ENCODE measurements at places on chromosomes 16 and 17.
A peak's percentile ranks its signal among the peaks of the same experiment; 100 is the strongest.

DNA sequence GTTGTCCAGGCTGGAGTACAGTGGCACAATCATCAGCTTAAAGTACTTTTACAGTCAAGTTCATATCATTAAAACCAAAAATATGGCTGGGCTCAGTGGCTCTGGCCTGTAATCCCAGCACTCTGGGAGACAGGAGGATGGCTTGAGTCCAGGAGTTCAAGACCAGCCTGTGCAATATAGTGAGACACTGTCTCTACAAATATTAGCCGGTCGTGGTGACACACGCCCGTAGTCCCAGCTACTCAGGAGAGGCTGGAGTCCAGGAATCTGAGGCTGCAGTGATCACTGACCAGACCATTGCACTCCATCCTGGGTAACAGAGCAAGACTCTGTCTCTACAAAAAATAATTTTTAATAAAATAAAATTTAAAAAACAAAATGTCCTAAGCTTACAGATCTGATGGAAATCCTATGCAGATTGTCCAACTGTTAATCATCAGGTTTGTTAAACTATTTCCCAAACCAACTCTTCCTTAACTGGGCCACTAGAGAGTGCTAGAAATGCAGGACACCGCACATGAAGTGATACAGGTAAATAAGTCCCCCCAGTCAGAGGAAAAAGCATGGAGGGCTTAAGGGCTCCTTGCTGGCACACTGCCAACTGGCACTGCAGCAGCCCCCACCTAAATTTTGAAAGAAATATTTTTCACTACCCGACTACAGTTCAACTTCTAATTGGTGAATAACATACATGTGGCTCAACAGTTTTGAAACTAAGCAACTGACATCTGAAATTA lies 2.8 kb downstream of the USP22 start:
- no peak for DNase-seq

GRCh38 chr17:2259769-2260536 lies 43.6 kb downstream of the SMG6 start:
- peak; percentile 39 for DNase-seq

DNA sequence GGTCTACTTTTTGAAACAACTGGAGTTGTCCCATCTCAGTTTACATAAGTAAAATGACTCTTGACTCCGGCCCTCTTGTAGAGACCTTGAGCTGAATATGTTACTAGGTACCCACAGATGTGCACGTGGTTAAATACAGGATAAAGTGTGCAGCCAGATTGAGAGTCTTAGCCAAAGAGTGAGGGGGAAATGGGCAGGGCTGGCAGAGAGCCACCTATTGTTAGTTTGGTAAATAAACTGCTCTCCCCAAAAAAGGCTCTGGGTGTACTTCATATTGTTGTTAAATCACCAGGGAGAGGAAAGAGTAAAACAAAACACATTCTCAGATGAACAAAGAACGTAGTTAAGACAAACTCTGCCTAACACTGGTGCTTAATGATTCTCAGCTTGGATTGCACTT lies 20.3 kb downstream of the G6PC1 start:
- no peak for DNase-seq

GRCh38 chr17:59375857-59376256 lies 44.4 kb downstream of the YPEL2 start:
- no peak for DNase-seq

DNA sequence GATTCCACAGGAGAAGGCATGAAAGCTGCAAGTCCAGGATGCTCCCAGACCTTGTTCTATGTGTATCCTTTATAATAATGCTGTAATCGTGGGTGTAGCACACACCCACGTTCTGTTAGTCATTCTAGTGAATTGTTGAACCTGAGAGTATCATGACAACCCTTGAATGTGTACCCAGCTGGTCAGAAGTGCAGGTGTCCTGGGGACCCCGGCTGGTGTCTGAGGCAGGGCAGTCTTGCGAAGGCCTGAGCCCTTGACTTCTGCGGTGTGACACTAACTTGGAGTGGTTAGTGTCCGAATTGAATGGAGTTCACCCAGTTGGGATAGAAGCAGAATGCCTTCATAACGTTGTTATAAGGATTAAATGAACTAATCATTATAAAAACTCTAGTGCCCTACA lies 218.0 kb upstream of the TNRC6C start:
- no peak for DNase-seq

GRCh38 chr17:56898874-56899273 lies 15.0 kb downstream of the TRIM25 start:
- no peak for DNase-seq

- no peak for DNase-seq
Measured at GRCh38 chr16:15073101-15073500, 17.2 kb upstream of the NTAN1 start.

- no peak for DNase-seq
Measured at GRCh38 chr17:1484676-1485422, 7.6 kb downstream of the MYO1C start.

GRCh38 chr17:68318103-68318991 lies 27.1 kb downstream of the ARSG start:
- no peak for DNase-seq

DNA sequence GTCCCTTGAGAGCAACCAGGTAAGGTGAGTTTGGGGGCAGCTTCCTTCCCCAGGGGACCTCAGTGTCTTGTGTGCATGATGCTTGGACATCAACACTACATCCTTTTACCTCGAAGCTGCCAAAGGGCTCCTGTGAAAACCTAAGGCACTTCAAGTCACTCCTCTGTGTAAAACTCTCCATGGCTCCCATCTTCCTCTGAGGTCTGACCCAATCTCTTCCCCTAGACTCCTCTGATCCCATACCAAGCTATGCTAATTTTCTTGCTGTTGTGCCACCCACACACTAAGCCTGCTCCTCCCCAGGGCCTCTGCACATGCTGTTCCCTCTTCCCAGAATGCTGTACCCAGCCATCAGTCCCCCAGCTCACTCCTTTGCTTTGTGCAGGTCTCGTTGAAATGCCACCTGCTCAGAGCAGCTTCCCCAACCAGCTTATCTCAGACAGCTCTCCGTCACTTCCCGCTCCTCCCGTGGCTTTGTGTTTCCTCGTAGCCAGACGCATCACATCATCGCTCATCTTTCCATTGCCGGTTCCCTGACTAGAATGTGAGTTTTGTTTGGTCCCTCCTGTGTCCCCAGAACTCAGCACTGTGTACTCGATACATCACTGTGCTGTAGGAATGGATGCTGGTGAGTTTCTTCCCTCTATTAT lies 78.4 kb downstream of the CNGB1 start:
- no peak for DNase-seq

GRCh38 chr16:54443839-54444238 lies 157.3 kb upstream of the IRX3 start:
- no peak for DNase-seq

DNA sequence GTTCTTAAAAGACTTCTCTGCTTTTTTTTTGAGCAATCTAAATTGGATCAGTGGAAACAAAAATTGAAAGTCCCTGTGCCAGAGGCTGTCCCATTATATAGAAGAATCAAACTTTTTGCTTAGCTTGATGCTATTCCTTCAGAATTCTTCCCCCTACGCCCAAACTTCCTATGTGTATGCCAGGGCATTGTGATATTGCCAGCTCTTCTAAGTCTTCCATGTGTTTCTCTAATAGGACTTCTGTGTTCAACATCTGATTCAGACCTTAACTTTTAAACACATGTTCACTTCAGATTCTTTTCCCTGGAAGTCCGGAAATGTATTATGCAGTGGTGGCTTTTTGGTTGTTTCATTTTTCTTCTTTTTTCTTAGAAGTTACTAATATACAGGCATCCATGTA lies 18.7 kb downstream of the PTRH2 start:
- no peak for DNase-seq

DNA sequence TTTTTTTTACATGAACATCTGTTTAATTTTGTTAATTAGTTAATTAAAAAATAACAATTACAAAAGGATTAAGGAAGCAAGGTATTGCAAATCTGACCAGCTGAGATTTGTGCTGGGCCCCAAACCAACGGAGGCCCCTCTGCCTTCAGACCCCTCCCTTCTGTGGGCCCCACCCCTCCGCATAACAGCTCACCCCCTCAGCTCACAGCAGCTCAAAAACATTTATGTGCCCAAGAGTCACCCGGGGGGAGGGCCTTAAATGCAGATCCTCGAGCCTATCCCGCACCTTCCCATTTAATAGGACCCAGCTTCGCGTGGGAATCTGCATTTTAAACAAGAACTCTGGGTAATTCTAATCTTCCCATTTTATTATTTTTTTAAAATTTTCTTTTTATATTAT lies 75.0 kb downstream of the MGAT5B start:
- DNase-seq: no peak

DNA sequence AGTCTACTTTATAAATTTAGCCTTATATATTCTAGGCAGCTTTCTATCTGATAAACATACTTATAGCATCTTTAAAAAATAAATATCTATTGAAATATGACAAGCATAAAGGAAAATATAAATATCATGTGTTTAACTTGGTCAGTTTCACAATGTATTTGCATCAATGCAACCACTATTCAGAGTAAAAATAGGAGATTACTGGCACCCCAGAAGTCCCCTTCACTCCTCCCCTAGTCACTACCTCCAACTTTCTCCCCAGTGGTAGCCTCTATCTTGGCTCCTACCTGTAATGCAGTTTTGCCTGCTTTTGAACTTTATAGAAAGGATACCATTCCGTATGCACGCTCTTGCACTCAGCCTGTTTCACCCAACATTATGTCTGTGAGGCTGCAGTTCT lies 3.2 kb upstream of the NOD2 start:
- DNase-seq: no peak

DNA sequence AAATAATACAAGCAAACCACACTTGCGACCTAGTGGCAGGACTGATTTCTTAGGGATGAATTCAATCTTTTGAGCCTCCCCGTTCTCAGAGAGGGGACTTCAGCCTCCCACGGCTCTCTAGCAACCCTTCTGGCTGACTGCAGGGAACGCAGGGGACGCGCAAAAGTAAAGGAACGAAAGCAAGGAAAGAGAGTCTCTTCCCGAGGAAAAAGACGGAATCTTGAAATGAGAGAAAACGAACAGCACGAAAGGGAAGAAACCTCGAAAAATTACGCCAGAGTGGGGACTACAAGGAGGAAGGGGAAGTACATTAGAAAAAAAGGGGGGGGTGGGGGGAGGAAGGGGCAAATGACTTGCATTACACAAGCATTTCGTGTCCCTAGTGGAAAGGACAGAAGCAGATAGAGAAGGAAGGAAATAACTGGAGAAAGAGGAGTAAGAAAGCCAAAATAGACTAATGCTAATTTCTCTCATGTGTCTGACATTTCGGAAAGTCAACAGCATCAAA lies 1.2 kb downstream of the GRB2 start:
- no peak for DNase-seq

- no peak for DNase-seq
Measured at GRCh38 chr17:80872001-80872500, 119.6 kb upstream of the CHMP6 start.

DNA sequence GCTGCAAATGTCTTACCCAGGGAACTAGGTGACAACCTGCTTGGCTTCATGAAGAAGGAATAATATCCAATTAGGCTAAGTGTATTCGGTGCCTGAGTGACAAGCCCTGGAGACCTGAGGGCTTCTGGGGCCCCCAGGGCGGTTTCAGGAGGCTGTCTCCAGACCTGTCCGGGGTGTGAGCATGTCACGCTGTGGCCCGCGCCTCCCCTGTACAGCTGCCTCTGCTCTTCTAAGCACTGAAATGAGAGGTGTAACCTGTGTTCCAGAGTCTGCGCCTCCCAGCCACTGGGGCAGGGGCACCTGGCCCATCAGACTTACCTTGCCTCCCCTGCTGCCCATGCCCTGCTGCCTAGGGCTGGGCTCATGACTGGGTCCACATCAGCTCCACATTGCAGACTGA lies 114.3 kb downstream of the WWOX start:
- no peak for DNase-seq

DNA sequence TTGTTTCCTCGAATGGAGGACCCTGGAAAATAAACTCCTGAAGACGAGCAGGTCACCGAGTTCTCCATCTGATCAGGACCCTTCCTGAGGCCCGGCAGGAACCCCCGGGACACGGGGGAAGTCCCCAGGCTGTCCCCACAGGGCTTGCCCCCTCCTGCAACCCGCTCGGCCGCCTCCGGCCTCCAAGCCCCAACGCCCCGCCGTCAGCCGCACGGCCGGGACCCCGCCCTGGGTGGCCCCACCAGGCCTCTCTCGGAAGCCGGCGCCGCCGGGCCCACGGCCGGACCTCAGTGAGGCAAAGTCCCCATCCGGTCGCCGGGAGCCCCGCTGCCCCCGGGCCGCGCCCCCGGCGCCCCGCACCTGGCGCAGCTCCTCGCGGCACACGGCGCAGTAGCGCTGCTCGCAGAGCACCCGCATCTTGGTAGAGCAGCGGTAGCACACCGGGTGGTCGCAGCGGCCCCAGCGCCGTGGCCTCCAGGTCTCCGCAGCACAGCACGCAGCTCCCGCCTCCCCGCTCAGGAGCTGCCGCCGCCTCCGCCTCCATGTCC lies 383 bp downstream of the ZNF598 start:
- no peak for DNase-seq

DNA sequence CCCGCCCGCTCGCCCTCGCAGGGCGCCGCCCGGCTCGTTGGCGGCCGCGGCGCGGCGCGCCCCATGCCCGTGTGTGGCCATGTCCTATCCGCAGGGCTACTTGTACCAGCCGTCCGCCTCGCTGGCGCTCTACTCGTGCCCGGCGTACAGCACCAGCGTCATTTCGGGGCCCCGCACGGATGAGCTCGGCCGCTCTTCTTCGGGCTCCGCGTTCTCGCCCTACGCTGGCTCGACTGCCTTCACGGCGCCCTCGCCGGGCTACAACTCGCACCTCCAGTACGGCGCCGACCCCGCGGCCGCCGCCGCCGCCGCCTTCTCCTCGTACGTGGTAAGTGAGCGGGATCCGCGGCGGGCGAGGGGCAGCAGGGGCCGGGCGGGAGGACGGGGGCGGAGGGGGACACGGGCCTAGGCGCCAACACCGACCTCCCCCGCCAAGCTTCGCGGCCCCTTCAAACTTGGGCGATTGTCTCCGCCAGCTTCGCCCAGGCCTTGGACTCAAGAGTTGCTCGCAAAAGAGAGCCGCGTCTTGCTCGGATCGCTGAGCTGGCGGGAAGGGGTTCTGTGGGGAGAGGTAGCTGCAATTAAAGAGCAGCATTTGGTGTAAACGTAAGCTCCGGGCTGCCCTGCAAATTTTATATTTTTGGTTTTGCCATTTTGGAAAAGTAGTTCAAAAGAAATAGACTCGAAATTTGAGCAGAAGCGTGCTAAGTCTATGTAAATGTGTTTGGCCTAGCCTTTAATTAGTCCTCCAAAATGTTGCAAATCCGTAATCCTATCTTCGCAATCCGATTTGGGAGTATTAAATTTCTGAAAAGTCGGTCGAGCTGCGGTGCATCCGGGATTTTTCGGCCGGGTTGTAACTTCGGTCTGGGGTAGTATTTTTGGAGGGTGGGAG lies 702 bp downstream of the IRX5 start:
- DNase-seq: no peak

GRCh38 chr17:66177048-66177447 lies 14.9 kb downstream of the CEP112 start:
- no peak for DNase-seq

- no peak for DNase-seq
Measured at GRCh38 chr16:53042235-53042701, 10.4 kb downstream of the CHD9NB start.

- no peak for DNase-seq
Measured at GRCh38 chr16:58393138-58393504, 850 bp downstream of the GINS3 start.

GRCh38 chr16:49822649-49823370 lies 33.1 kb downstream of the ZNF423 start:
- DNase-seq: no peak

Data from activated CD4-positive, alpha-beta T cell treated with anti-CD3 and anti-CD28 coated beads, Interleukin-2, amount 50 U/mL, for 24 hours (primary cell).